ENCODE measurements at places on chromosomes 1 and 21.

DNA sequence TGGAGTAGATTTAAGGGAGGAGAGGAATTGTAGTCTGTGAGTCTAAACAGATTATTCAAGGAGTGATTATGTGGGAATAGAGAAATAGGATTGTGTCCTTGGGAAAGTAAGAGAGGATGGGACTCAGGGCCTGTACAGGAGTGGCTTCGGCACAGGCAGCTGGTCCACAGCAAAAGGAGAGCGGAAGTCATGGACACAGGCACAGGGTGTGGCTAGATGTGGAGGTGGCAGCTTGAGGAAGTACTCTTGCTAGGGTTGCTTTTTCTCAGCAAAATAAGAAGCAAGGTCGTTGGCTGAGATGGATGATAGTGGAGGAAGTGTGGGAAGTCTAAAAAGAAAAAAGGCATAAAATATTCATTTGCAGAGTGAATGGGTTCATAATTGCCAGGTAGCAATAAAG is 18.5 kb upstream of the ZNF648 start:
- DNase-seq, result peak; percentile 10

DNA sequence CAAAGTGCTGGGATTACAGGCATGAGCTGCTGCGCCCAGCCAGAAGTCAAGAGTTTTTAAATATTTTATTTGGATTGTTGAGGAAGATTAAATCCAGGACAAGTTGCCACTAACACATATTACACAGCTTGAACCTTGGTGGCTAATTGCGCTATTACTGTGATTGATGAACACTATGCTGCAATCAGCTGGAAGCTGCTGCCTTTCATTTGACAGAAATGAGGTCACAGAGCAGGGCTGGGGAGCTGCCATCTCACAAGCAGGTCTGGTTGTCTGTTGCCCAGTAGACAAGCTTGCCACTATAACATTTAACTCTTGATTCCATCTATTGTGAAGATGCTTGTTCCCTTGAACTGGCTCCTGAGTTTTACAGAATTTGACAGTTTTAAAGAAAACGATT is 37.4 kb upstream of the NRDC start:
- no peak for DNase-seq

- no peak for DNase-seq
Measured at GRCh38 chr1:204304067-204304466, 55.7 kb downstream of the PLEKHA6 start.

DNA sequence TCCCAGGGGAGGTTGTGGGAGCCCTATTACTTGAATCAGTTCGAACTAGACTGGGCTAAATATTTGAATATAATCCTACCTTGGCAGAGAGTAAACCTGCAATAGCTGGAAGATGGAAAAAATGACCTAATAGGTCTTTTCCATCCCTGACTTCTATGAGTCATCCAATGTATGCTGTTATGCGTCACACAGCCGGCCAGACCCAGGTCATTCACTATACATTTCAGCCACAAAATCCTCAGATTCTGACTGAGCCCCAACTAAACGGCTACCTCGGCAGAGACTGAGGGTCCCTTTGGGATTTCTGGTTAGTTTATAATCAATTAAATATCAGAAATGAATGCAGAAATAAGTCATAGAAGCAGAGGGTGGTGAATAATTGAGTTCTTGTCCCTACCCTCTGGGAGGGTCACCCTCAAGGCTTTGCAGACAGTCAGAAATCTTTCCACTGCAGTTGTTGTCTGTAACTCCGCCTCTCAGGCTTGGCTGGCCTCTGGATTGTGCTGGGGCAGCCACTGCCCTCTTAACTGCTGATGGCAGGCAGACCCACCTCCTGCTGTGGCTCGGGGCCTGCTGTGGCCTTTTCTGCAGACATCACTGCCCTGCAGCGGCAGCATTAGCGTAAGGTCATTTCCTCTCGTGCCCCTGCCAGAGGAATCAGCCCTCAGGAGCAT is 240.5 kb downstream of the TGFB2 start:
- DNase-seq, result no peak

GRCh38 chr1:111204983-111205713 is 4.7 kb upstream of the DENND2D start:
- DNase-seq, result peak; percentile 61

DNA sequence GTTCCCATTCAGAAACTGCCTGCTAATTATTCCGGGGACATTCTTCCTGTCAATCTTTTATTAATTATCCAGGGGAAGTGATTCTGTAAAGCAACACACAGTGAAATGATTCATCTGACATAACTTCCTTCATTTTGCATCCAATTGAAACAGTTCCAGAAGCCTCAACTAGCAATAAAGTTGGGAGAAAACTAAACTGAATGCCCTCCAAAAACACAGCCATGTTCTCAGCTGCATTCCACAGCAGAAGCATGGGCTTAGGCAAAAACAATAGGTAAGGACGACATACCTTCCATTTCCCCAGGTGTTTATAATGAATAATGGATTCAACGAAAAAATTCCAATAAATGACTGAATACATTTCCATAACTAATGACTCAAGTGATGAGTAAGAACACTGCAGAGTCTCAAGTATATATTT is 36.9 kb upstream of the TARBP1 start:
- peak; percentile 66 for DNase-seq

GRCh38 chr1:205204552-205204951 is 7.0 kb downstream of the DSTYK start:
- no peak for DNase-seq

GRCh38 chr1:203769505-203770343 is 4.7 kb downstream of the LAX1 start:
- peak; percentile 89 for DNase-seq

GRCh38 chr21:31928656-31929055 is 55.8 kb downstream of the HUNK start:
- no peak for DNase-seq

GRCh38 chr1:205610036-205610435 is 21.8 kb downstream of the ELK4 start:
- peak; percentile 61 for DNase-seq

GRCh38 chr21:26847002-26847401 is 1.8 kb upstream of the ADAMTS1 start:
- DNase-seq, result no peak

DNA sequence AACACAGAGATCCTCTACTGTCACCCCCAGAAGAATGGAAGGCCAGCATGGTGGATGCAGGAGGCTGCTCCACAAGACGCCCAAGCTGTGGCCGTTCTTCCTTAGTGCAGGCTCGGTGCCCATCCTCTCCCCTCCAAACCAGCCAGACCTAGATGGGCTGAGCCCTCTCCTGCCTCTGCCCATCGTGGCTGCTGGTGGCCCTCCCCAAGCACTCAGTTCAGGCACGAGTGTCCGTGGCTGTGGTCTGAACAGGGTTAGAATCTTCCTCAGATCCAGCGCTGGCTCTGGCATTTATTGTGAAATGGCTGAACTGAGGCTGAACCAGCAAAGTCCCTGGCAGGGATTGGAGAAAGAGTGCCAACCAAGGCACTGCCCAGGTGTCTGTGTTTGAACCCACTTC is 59.5 kb downstream of the TRIM11 start:
- no peak for DNase-seq

DNA sequence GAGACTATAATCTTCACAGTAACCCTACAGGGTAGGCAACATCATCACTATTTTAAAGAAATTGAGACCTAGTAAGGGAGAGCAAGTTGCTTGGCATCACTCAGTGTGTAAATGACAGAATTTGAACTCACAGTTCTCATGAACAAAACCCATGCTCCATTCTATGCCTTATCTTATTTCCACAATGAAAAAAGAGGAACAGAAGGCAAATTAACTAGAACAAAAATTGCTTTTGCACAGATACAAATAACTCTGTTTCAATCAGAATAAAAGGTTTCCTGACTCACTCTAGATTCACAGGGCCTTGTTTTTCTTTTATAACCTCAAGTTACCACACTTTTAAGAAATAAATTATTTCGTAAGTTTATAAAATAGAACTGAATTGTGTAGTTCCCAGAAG is 90.1 kb downstream of the UCHL5 start:
- DNase-seq, result no peak

- DNase-seq, result no peak
Measured at GRCh38 chr1:224407571-224408293, 26.9 kb downstream of the WDR26 start.

DNA sequence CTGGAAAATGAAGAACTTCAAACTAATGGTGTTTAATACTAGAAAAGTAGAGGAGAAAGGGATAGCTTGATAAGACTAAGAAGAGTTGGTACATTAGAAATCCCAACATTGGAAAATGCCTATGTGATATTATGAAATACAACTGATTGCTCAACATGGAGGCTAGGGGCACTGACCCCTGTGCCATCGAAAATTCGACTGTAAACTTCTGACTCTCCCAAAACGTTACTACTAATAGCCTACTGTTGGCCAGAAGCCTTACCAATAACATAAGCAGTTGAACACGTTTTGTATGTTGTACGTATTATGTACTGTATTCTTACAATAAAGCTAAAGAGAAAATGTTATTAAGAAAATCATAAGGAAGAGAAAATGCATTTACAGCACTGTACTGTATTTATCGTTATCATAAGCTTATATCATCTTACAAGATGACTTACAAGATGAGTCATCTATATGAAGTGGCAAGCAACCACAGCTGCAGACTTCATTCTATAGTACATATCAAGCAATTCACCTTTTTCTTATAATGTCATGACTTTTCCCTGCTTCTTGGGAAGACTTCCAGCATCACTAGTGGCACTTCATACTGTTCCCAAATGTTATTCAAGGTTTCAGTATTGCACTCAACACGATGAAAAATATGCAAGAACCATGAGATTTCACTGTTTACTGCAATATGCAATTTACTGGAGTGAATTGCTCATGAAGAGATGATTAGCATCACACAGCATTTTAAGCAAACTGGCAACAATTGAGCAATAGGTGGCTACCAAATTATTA is 12.9 kb upstream of the CTSK start:
- DNase-seq, result peak; percentile 20

GRCh38 chr1:244414543-244414942 is 37.2 kb downstream of the ADSS2 start:
- DNase-seq, result peak; percentile 33

- DNase-seq, result no peak
Measured at GRCh38 chr1:181094416-181095212, 6.1 kb downstream of the IER5 start.

- no peak for DNase-seq
Measured at GRCh38 chr1:19437891-19438294, 47.4 kb downstream of the CAPZB start.

DNA sequence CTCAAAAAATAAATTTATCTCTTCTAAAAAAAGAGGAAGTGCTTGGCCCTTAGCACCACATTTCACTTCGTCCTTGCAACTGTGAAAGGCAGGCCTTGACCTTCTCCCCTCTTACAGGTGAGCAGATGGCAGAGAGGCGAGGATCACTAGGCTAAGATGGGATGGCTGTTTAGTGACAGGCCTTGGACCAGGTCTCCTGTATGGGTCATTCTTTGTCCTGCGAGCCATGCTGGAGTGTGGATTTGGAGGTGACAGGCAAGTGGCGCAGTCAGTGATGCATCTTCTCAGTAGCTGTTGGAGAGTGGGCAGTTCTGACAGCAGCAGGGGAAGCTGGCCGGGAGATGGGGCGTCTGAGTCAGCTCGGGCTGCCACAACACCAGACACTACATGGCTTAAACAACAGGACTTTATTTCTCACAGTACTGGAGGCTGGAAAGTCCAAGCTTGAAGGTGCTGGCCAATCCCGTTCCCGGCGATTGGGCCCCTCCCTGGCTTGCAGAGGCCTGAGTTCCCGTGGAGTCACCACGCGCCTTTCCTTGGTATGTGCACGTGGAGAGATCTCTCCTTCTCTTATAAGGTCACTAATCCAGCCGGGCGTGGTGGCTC is 16.5 kb downstream of the SLC27A3 start:
- peak; percentile 94 for DNase-seq

DNA sequence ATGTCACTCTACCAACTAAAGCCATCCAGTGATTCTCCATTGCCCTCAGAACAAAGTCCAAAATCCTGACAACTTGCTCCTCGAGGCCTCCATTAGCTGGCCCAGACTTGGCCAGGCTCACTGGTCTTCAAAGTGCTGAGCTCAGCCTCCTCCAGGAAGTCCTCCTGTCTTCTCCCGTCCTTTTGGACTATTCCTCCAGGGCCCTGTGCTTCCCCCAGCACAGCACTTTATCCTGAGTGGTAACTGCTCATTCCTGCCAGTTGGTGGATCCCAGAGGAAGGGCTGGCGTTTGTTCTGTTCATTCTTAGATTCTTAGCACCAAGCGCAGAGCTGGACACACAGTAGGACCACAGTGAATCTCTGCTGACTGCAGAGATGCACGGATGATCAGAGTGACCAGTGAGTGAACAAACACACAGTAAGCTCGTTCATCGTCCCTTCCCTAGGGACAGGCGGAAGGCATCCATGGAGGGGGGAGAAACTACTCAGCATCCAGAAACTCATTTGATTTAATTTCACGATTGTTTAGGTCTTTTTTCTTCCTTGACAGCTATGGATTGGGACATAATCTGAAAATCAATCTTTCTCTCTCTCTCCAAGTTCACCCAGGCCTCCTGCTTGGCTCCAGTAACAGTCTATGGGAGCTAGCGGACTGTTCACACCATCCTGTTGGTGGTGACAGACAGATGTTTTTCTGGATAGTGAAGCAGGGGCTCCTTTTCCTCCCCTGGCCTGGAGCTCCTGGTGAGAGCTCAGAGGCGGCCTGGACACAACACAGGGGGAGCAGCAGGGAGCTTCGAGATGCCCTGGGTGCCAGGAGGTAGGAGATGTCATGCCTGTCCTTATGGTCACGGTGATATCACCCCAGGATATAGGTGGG is 180.2 kb downstream of the PTPRU start:
- DNase-seq, result no peak

DNA sequence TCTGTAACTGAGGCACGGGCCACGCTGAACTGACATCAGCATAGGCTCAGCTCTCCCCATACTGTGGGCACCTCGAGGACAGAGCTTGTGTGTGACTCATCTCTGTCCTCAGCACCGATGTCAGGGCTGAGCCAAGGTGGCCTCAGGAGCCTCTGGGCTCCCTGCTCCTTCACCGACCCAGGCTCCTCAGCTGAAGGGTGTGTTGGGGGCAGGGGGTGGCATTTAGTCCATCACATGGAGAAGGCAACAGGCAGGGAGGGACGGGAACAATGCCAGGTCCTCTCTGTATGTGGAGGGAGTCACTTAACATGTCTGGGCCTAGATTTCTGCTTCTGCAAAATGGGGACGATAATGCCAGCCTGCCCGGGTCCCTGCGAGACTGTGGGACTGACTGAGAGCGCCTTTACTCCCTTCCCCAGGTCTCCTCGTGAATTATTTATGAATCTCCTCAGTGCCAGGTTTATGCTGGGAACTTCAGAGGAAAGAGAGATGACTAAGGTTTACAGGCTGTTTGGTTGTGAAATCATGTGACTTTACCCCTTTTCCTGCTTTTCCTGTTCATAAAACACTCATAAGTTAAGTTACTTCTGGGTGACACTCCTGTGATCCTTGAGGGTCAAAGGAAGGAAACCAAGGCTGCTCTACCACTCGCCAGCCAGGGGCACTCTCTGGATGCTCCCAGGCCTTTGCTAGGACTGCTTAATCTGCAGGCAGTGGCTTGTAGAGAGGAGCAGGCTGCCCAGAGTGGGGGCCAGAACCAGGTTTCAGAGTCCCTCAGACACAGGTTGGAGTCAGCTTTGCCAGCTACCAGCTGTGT is 16.2 kb downstream of the TTC39A start:
- DNase-seq, result peak; percentile 44

GRCh38 chr1:152983743-152984142 is at the start of gene SPRR1A:
Gene SPRR1A, plus strand, starts transcription at chr1:152984081. Its CDS starts 1,150 bp downstream, at chr1:152985231.
- no peak for DNase-seq

- DNase-seq, result peak; percentile 82
Measured at GRCh38 chr1:197868751-197869489, 33.5 kb upstream of the C1orf53 start.
